ENCODE measurements at places on chromosomes 2 and 18.

DNA sequence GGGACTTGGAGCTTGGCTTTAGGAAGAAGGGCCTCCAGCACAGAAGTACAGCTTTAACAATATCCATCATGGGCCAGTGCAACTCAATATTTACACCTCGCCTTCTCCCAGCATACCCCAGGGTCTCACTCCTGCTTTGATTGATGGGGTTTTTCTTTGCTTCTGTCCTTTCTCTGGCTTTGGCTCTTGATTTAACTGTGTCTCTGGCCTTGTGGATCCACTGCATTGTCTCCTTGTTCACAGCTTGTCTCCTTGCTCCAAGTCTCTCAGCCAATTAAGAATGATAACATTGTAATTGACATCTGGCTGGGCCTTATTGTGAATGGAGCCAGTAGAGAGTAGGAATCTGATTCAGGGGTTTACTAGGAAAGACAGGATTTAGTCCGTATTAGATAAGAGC, 1019.5 kb downstream of the TMEM182 start:
- no peak for DNase-seq

- peak; percentile 21 for DNase-seq
These were observed 161.3 kb downstream of the INSIG2 start for GRCh38 chr2:118249531-118249930.

DNA sequence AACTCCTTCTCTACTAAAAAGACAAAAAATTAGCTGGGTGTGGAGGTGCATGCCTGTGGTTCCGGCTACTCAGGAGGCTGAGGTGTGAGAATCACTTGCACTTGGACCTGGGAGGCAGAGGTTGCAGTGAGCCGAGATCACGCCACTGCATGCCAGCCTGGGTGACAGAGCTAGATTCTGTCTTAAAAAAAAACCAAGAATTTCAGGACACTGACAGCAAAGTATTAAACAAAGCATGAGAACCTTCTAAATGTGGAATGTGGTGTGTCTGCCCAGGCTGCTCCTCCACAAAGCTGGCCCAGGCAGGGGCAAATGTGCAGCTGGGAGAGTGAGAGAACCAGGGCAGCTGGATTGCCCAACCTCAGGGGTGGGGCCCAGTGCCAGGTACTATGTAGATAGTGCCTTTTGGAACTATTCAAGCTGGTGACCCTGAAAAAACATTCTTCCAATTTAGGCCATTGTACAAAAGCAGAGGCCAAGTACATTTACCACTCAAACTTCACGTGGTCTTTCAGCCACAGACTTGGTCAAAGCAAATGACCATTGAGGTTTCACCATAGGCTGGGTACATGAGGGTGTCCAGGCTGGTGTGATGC, 6.7 kb upstream of the UGT1A5 start:
- peak; percentile 44 for DNase-seq

GRCh38 chr2:139613264-139613663, 833.1 kb upstream of the NXPH2 start:
- no peak for DNase-seq

- peak; percentile 46 for DNase-seq
These were observed 3.4 kb upstream of the SPATS2L start for GRCh38 chr2:200302940-200303727.

GRCh38 chr2:75208738-75209137, 9.4 kb upstream of the TACR1 start:
- DNase-seq, result no peak

DNA sequence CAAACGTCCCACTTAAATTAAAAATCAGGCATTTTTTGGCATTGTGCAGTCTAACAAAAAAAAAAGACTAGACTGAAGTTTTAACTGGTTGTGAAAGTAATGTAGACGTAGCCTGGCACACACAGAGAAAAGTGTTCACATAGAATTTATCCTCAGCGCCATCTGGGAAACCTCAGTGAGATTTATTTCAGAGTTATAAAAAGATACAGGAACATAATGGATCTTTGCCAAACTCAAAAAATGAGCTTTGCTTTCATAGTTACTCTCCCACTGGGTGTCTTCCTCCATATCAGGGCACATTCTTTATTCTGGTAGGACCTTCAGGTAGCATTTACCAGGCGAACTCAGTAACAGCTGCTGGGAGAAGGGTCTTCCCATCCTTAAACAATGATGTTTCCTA, 532.4 kb upstream of the SALL3 start:
- DNase-seq, result no peak

- no peak for DNase-seq
These were observed 32.4 kb upstream of the ATL2 start for GRCh38 chr2:38409156-38410102.

DNA sequence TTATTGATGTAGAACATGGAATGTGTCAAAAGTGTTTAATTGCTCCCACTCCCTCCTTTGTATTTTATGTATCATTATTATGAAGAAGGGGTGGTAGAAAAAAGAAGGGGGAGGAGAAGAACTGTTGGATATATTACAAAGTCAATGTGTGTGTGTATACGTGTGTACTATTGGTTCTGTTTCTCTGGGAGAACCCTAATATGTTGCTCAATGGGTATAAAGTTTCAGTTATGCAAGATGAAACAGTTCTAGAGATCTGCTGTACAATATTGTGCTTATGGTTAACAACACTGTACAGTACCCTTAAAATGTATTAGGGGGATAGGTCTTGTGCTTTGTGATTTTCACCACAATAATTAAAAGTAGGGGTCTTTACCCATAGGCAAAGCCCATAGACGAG, 58.1 kb upstream of the ZC3H15 start:
- no peak for DNase-seq

GRCh38 chr2:150271952-150272802, 215.3 kb downstream of the RND3 start:
- DNase-seq, result peak; percentile 35

DNA sequence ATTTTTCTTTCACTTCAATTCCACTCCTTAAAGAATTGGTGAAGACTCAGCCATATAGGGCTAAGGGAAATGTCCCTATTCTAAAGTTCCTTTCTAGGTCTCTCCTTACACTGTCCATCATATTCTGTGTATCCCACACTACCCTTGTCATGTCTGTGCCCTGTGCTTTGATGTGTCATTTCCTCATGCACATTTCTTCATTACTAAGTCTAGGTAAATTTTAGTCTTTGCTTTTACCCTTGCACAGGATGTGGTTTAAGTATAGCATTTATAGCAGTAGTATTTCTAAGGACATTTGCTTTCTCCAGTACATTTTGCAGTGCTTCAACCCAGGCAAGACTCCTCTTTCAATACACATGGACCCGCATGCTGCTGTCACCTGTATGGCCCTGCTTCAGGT, 221.5 kb upstream of the ACVR2A start:
- DNase-seq, result no peak

- no peak for DNase-seq
These were observed 159.4 kb downstream of the NRXN1 start for GRCh38 chr2:50872543-50872942.

DNA sequence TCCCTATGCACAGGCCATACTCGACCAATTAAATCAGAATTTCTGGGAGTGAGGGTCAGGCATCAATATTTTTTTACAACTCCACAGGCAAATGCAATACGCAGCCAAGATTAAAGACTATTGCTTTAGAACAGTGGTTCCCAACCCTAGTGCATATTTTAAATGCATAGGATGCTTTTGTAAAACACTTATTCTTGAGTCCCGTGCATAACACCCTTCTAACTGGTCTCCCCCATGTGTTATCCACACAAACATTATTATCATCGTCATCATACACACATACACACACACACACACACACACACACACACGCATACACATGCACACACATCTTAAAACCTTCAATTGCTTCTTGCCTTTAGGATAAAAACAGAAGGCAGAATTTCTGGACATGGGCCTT, 145.0 kb upstream of the PELI1 start:
- DNase-seq, result no peak

GRCh38 chr18:62186499-62186773, 420 bp downstream of the PIGN start:
- peak; percentile 78 for DNase-seq

DNA sequence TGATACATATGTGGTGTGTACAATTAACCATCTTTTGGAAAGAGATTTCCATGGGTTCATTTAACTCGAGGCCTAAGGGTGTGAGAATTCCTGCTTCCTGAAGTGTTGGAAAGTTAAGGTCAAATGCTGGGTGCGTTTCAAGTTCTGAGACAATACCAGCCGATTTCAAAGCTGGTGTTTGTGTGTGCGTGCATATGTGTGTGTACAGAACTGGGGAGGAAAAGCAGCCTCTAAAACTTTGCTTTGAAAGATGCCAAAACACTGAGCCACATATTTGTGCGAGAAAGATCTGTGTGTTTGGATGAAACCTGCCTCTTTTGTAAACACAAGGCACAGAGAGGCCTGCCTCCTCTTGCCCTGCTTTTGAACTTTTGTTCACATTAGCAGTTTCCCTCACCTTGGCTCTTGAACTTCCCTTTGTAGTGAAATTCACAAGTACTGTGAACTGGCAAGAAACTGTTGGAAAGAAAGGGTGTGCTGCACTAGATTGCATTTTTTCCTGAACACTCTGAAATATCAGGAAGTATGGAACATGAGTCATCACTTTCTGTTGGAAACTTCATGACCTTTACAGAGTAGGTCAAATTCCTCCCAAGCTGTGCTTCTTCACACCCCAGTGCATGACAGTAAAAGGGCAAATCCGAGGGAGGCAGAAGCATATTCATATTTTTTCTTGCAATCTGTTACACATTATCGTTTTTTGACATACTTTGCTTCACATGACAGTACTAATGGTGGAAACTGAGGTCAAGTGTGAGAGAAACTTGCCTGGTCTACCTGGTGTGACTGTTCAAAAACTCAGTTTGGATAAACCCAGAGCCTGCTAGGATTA, 20.0 kb upstream of the CAVIN2 start:
- DNase-seq, result peak; percentile 44

GRCh38 chr18:13294309-13294708, 75.7 kb downstream of the LDLRAD4 start:
- DNase-seq, result no peak

GRCh38 chr2:42266236-42266635, 94.8 kb downstream of the COX7A2L start:
- DNase-seq, result no peak

GRCh38 chr18:22817844-22818243, 115.3 kb upstream of the RBBP8 start:
- no peak for DNase-seq

GRCh38 chr2:67948057-67948456, 114.7 kb downstream of the C1D start:
- no peak for DNase-seq

GRCh38 chr2:46411245-46411641, 68.1 kb upstream of the TMEM247 start:
- no peak for DNase-seq

DNA sequence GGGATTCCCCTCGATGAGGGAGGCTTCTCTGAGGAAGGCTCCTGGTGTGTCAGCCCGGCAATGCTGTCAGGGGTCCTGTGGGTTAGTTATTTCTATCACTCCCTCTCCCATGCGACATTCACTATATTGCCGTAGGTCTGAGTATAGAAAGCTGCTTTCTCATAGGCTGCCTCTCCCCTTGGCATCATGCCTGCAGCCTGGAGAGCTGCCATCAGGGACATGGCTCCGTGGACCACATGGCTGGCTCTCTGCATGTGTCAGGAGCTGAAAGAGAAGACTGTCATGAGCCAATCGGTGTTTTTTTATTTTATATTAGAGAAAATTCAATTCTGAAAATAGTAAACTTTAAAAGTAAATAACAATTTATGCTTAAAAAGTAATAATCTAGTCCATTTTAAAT, 198.0 kb downstream of the CDH20 start:
- no peak for DNase-seq

- peak; percentile 87 for DNase-seq
These were observed 4.2 kb upstream of the POU3F3 start for GRCh38 chr2:104849618-104850141.

DNA sequence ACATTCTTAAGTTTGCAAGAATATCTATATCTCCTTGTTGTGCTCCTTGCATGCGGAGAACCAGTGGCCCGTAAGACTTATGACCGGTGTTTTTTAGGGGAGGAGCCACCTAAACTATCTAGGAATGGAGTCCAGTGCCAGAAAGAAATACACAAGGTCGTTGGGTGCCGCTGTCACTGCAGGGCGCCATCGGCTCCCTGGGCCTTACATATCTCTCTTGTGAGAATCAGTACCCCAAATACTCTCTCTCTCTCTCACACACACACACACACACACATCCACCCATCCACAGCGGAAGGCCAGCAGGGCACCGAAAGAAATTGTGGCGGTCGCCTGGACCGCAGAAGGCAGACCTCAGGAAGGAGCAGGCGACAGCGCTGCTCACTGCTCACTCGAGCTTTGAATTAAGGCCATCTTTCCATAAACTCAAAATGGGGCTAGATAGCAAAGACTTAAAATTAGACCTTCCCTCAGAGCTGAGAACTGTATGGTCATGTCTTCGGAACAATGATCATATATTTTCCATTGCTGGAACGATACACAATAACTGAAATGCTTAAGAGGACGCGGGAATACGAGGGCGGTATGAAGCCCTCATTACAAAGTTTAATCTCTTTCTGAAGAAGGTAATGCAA, 10.4 kb downstream of the NR4A2 start:
- no peak for DNase-seq

GRCh38 chr2:120764492-120764891, 28.8 kb downstream of the GLI2 start:
- DNase-seq, result no peak

DNA sequence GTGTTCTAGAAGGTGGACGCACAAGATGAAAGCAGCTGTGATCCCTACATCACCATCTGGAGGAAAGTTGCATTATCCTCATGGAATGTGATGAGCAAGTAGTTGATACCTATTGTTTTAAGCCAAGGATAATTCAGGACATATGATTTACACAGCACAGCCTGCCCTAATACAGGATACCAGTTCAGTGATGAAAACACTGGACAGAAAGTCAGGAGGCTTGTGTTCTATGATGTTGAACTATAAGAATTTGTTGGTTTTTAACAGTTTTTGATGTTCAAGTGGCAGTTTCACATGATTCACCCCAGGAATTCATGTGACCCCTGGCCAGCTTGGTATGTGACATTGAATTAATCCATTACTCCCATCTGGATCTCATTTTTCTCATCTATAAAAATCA, 6.2 kb upstream of the CHST10 start:
- no peak for DNase-seq

- DNase-seq, result peak; percentile 26
These were observed 490.0 kb downstream of the TXNL1 start for GRCh38 chr18:56148373-56148772.

- peak; percentile 88 for DNase-seq
These were observed at the start of gene ANKAR for GRCh38 chr2:189674374-189675112. Gene ANKAR (plus strand): TSS chr2:189674670. CDS start chr2:189676491, 1,821 bp downstream.

GRCh38 chr18:51522821-51523220, 325.3 kb upstream of the MEX3C start:
- DNase-seq, result no peak

DNA sequence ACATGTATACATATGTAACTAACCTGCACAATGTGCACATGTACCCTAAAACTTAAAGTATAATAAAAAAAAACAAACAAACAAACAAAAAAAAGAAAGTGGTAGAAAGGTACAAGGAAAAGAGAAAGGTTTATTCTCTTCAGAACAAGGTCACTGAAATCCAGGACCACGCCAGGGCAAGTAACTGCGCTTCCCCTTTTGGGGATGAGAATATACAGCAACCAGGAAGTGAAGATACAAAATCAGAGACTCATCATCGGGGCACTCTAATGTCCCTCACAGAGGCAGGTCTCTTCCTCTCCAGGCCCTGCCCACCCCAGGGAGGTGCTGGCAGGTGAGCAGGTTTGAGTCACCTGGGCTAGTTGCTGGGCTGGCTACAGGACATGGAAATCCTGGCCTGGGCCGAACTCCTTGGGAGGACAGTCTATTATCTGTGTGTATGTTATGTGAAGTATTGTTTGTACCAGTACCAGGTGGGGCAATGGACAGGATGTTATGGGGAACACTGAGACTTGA, 100.4 kb upstream of the GPR45 start:
- DNase-seq, result no peak

All from cardiac muscle cell (in vitro differentiated cells and primary cell).